ENCODE measurements at places on chromosomes 7 and 10.

DNA sequence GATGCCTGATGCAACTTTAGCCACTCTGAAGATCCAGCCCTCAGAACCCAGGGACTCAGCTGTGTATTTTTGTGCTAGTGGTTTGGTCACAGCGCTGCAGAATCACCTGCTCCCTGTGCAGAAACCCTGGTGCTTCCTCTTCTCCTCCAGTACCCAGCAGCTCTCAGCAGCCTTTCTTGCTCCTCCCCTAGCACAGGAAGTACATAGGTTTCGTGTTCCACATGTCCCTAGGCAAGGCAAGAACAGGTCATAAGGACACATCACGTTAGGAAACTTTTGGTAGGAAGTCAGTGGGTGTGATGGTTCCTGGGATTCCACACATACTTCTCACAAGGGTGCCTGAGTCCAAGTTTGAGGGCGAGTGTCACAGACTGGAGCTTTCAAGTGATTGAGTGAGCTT is 167.9 kb upstream of the PRSS1 start:
- DNase-seq: no peak

DNA sequence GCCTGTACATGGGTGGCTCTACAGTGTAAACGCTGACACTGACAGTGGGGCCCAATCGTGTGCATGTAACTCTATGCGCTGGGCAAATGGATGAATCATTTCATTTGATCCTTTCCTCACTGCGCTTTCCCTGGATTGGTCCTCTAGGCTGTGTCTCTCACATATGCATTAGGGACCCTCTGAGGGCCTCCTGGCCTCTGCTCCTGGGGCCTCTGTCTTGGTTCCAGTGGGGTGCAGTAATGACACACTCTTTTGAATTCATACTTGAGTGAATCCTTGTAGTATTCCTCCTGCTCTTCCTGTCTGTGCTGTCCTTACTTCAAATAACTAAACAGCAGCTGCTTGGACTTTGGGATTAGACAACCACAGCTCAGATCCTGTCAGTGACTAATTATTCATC is 176.5 kb upstream of the ADO start:
- no peak for DNase-seq

DNA sequence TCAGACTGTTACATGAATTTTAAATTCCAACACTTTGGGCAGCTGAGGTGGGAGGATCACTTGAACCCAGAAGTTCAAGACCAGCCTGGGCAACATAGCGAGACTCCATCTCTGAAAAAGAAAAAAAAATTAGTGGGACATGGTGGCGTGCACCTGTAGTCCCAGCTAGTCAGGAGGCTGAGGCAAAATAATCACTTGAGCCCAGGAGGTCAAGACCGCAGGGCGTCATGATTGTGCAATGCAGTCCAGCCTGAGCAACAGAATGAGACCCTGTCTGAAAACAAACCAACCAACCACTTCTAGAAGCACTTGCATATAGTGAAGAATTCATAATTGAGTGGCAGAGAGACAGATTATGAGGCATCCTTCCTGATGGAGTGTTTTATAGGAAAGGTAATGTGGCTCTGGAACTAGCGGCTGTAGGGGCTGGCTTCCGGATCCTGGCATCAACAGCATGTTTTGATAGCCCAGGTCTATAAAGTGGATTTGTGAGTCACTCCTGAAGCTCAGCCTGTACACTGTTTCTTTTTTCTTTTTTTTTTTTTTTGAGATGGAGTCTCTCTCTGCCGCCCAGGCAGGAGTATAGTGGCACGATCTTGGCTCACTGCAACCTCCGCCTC is 40.3 kb upstream of the RSBN1L start:
- no peak for DNase-seq

- DNase-seq: no peak
Measured at GRCh38 chr7:7641129-7641663, 644 bp downstream of the UMAD1 start.

- no peak for DNase-seq
Measured at GRCh38 chr7:16644157-16644556, 1.4 kb downstream of the ANKMY2 start.

GRCh38 chr7:128264477-128264876 is 23.4 kb downstream of the LEP start:
- no peak for DNase-seq

GRCh38 chr10:36779238-36779846 is 346.1 kb upstream of the ANKRD30A start:
- no peak for DNase-seq

- DNase-seq: no peak
Measured at GRCh38 chr7:55464422-55464821, 99.3 kb downstream of the LANCL2 start.

Data from GM12864 (cell line).